ENCODE measurements at places on chromosomes 5 and 9.

DNA sequence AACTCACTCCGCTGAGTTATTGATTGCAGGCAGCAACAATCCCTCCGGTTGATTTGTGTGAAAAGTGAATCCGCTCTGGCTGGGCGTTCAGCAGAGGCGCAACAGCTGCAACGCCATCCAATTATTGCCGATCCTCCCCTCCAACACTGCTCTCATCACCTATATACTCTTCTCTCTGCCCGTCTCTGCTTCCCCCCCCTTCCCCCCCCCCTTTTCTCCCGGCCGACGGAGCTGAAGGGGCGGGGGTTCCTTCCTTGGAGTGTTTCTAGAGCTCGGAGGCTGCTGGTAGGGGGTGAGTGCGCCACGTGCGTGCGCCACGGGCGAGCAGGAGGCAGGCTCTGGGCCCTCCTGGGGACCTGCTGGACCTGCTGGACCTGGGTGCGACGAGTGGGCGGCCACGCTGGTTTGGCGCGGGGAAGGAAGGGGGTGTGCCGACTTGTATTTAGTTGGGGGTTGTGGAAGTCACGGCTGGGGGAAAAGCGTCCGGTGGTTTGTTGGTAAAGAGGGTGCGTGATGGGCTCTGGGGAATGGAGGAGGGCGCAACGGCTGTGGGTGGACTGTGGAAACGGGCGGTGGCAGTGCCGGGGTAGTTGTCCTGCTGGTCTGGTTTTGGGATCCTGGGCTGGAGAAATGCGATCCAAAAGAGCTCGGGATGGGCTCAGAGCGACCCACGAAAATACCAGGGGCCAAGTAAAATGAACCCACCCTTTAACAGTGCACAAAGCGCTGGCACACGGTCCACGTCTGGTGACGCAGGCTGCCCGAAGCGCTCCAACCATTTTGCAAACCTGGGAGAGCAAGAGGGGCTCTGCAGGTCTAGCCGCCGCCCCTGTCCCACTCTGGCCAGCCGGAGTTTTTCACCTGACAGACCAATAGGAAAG lies 6.4 kb upstream of the MEF2C start:
- DNase-seq = no peak

DNA sequence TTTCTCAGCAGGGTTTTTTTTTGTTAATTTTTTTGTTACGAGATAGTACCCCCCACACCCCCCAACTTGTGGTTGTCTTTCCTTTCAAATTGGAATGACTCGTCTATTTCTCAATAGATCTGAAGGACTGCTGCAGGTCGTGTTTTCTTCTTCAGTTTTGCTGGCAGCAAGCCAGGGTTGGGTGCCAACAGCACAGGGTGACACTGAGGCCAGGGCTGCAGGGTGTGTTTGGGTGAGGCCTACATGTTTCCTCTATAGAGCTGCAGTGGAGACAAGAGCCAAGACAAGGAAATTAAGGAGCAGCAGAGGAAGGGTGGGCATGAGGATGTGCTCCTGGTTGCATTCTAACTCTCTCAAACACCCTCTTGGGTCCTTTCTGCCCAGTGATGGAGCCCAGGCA lies 52.2 kb downstream of the NXNL2 start:
- DNase-seq = no peak

GRCh38 chr5:72505016-72505415 lies 2.2 kb downstream of the ZNF366 start:
- no peak for DNase-seq

GRCh38 chr9:89543621-89544278 lies 45.8 kb upstream of the SEMA4D start:
- no peak for DNase-seq

GRCh38 chr5:123545506-123545905 lies 33.5 kb downstream of the CSNK1G3 start:
- no peak for DNase-seq

DNA sequence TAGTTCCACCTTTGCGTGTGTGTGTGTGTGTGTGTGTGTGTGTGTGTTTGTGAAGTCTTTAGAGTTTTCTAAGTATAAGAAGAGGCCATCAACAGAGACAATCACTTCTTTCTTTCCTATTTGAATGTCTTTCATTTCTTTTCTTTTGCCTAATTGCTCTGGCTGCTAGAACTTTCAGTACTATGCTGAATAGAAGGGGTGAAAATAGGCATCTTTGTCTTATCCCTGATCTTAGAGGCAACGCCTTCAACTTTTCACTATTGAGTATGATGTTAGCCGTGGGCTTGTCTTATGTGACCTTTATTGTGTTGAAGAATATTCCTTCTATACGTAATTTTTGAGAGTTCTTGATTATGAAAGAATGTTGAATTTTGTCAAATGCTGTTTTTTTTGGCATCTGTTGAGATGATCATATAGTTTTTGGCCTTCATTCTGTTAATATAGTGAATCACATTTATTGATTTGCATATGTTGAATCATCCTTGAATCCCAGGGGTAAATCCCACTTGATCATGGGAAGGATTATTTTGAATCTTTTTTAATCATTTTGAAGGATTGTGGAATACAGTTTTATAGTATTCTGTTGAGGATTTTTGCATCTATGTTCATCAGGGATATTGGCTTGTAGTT lies 134.8 kb upstream of the CD180 start:
- DNase-seq = no peak

DNA sequence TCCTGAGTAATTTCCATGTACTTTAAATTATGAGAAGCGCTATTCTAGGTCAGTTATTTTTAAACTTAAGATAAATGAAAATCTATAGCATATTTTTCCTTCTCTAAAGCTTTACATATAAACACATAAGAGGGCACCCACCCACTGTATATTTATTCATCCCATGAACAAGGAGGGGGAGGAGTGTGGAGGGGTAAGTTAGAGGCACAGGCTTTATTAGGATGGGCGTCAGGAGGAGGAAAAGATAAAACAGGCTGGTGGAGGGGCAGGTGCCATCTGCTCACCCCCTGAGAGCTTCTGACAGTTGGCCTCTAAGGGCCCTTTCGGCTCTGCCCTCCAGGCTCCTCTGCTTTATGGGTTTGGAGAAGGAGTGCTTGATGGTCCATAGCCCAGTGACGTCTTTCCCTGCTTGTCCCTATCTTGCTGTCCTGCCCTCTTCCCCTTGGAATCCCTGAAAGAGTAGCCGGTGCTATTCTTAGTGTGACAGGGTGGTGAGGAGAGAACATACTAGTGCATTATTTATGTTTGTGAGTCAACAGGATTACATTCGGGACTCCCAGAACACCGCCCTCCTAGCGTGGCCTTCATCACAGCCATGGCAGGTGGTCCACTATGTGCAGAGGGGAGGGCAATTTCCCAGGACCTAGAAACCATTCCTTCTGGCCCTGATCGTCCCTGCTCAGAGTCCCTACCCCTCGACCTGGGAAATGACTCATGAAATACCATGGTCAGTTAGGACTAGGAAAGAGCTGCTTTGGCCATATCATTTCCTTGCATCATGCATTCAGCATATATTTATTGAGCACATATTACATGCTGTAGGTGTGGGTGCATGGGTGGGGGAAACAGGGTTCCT lies 7.9 kb upstream of the SYNPO start:
- no peak for DNase-seq

Data from stimulated activated CD4-positive, alpha-beta T cell treated with anti-CD3 and anti-CD28 coated beads, Interleukin-12 subunit alpha, Interleukin-12 subunit beta, amount 100 ng/mL, for 24 hours (primary cell).